ENCODE measurements at places on chromosomes 2 and 18.

DNA sequence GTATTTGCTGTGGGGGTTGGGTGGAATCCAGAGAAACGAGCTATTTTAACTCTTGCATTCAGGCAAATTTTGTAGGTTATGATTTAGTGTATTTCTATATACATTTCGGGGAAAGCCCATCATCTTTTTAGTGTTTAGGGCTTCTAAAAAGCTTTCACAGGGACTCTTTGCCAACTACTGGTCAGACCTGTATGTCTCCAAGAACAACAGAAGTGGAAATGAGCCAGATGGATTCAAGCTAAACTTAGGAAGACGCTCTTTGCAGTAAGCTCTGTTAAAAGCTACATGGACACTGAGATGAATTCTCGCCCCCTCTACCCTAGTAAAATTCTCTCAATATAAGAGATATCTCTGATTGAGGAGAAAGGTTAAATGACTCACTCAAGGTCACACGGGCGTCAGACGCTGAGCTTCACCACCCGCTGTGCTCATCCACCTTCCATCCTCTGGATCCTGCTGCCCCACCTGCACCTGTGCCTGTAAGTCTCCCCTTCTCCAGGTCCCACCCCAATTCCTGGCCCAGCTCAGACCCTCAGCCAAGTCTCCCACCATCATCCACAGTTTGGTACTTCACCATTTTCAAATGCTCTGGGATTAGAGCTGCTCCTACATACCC is 85.6 kb downstream of the MARCHF4 start:
- DNase-seq = no peak

GRCh38 chr2:47488870-47489584 is 86.1 kb downstream of the MSH2 start:
- peak; percentile 6 for DNase-seq

DNA sequence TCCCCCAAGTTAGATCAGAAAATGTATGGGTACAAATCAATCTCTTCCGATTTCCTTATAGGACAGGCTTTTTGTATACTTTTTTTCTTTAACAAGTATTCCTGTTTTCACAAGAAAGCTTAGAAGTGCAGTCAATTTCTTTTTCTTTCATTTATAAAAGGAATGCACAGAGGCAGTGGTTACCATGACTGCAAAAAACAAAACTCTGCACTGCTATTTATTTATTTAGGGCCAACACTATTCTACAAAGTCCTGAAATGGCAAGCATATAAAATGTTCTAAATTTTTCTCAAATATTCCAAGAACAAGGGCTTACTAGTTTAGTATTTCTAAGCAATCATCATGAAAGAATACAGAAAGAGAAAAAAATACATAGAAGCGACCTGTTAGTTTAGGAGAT is 22.2 kb downstream of the ATAD2B start:
- peak; percentile 64 for DNase-seq

DNA sequence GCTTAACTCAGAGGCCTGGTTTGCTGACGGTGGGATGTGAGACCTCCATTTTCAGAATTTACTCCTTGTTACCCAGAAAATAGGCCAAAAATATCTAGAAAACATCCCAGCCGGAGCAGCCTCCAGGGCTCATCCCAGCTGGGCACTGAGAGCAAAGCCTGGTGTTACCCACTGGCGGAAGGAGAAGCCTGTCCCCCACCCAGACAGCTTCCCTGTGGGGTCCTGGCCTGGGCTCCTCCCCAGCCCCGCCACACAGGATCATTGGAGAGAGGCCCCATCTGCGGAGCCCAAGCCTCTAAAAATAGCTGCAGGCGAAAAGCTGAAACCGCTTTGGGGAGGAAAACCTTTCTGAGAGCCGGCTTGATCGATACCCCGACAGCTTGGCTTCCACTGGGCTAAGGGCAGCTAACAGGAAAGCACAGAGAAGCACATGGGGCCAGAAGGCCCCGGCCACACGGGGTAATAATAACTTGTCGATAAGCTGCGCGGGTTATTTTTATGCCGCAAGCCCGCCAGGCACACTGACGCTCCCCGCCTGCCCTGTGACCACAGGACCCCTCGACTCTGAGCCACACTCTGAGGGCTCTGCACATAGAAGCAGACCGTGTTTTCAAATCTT is 26.9 kb upstream of the FAHD2A start:
- DNase-seq = no peak

- no peak for DNase-seq
These were observed 17.8 kb downstream of the NPC1 start for GRCh38 chr18:23568281-23569138.

DNA sequence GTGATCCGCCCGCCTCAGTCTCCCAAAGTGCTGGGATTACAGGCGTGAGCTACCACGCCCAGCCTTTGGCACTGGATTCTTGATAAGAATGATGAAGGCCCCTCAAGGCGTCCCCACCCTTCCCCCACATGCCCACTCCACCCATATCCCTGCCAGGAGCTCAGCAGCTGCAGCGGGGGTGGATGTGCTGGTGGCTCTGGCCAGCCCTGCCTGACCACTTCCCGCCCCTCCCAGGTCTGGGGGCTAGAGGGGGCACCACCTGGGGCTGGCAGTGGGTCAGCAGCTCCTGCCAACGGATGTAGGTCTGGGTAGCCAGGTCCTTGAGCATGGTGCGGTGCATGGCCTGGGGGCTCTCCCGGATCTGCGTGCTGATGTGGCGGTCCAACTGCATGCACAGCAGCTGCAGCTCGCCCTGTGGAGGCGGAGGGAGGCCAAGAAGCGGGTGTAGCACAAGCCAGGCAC is 7.8 kb upstream of the SEMA4C start:
- DNase-seq = no peak

GRCh38 chr2:54148391-54148790 is 33.0 kb downstream of the ACYP2 start:
- DNase-seq = no peak

DNA sequence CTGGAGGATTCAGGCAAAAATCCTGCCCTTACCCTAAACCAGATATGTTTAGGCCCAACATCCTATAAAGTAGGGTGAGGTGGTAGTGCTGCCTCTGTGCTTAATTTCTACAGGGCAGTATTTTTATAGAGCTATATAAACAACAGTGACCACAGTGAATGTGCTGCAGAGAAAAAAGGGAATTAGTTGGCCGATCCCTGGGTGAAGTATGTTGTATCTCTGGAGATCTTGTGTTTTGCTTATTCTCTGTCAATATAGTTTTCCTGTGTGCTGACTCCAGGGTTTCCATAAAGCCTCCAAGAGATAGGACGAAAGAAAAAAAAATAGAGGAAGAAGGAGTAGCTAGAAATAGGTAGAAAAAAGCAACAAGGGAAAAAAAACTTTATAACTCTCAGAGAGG is 88.9 kb upstream of the THOC1 start:
- no peak for DNase-seq
